Stimulated activated naive CD4-positive, alpha-beta T cell (primary cell): ENCODE measurements at places on chromosomes 13 and 19.
A peak's percentile ranks its signal among the peaks of the same experiment; 100 is the strongest.

DNA sequence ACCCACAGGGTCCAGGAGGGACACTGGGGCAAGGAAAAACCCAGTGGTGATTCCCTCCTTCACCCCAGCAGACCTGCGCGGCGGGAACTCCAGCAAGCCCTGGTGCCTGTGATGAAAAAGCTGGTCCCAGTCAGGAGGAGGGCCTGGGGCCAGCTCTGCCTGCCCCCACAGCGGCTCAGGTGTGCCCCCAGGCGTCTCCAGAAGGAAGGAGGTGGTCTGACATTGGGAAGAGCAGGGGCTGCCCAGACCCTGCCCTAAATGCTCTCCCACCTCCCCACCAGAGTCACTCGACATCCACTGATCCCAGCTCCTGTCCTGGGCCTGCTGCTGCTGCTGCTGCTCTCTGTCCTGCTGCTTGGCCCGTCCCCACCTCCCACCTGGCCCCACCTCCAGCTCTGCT is 6.2 kb downstream of the PTH2 start:
- DNase-seq = no peak

GRCh38 chr19:56917998-56918397 is 77.5 kb upstream of the PEG3 start:
- no peak for DNase-seq

- no peak for DNase-seq
These were observed at the start of gene MISP3 for GRCh38 chr19:14072535-14073260. Gene MISP3, plus strand, starts transcription at chr19:14072786. Its CDS starts 524 bp downstream, at chr19:14073310.

- DNase-seq = no peak
These were observed 128.1 kb upstream of the TRPC4 start for GRCh38 chr13:37997641-37998040.

DNA sequence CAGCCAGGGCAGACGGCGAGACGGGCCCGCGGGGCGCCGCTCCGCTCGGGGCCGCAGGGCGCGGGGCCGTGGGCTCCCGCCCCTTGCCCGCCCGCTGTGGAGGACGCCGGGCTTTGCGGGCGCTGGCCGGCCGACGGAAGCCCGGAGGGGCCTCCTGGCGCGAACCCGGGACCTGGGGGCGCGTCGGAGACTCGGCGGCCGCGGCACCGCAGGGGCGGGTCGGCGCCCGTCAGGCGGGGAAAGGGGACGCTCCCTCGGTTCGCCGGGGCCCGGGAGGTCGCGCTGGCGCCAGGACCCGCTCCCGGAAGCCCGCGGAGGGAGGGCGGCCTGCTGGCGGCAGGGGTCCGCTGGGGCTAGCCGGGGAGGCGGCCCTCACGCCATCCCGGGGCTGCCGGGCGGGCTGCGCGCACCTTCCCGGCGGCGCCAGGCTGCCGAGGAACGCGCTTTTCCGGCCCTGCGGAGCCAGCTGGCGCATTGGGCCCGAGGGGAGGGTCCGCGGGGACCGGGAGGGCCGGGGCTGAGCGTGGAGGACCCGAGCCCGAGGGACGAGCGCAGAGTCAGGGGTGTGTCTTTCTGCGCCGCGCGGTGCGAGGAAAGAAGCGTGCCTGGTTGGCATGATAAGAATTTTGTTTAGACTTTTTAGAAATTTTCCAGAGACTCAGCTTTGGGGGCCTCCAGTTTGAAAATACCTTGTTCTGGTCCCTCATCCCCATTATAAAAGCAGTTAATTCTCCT is 511 bp downstream of the GARRE1 start:
- peak; percentile 65 for DNase-seq

DNA sequence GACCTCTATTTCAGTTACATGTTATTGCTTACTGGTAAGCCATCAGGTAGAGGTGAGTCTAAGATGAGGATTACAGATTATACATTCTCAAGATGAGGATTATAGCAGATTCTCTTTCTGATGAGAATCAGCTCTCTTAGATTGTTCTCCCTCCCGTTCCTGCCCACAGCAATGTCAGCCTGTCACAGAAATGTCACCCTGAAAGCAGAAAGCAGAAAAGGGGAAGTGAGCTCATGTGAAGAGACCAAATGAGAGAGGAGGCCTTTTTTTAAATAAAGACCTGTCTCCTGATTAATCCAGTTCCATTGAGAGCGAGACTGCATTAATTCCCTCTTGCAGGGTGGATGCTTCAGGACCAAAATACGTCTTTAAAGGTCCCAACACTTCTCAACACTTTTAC is 445.6 kb downstream of the KCTD12 start:
- no peak for DNase-seq

- no peak for DNase-seq
These were observed 8.5 kb downstream of the PLEKHJ1 start for GRCh38 chr19:2227415-2228156.

GRCh38 chr13:29947839-29948238 is 97.4 kb upstream of the UBL3 start:
- no peak for DNase-seq

- DNase-seq = no peak
These were observed at the start of gene P2RY11 for GRCh38 chr19:10111405-10111811. Gene P2RY11, plus strand, starts transcription at chr19:10111693. Its CDS starts 29 bp downstream, at chr19:10111722.

DNA sequence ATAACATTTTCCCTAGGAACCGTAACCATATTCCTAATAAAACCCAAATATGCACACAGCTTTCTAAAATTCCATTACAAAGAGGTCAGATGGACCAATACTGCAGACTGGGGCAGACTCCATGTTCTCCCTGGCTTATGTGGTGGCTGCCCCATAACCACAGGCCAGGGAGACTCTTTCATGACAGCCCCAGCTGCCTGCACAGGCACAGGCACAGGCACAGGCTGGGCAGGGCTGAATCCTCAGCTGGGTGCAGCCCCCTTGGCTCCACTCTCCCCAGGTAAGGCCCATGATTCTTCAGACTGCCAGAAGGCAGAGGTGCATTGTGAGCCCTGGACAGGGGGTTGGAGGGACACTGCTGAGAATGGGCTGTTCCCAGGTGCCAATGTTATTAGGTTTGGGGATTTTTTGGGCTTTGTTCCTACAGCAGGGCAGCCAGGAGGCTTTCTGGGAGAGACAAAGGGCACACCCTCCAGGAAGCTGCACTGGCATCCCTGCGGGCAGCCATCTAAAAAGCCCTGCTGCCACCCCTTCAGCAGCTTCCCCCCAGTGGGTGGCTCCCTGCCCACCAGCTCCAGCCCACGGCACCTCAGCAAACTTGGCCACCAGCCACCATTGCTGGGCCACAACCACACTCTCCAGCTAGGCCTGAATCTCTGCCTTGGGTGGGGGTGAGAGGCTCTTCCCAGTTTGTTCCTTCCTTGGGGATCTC is 20.0 kb downstream of the DOCK9 start:
- DNase-seq = no peak

- no peak for DNase-seq
These were observed 16.5 kb upstream of the B3GNT3 start for GRCh38 chr19:17778251-17778967.

DNA sequence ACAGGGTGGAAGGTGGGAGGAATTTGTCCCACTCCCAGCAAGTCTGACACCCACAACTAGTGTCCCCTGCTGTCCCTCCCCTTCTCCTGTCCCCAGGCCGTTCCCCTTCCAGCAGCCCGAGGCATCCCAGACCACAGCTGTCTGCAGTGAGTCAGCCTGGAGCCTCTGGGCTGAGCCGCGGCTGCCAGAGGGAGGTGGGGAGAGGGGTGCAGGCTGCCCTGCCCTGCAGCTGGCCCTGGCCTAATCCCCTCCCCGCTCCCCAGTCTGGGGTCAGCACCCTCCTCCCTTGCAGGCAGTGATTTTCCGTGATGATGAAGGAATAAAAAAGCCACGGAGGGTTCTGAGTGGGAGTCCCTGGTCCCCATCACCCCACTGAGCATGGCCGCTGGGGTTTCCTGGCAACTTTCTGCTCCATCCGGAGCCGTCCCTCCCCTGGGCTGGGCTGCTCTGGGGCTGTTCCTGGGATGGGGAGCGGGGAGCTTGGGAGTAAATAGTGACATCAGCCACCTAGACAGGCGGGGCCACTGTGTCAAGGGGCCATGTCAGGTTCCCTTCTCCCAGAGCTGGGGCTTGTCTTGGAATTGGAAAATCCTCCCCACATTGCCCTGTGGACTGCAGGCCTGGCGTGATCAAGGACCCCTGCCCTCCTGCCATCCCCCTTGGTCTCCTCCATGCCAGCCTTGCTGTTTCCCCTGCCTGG is 16.8 kb downstream of the SPC24 start:
- no peak for DNase-seq
